D341Med (cell line): ENCODE measurements at places on chromosomes 2 and 18.

- DNase-seq, result no peak
These were observed 43.6 kb upstream of the AGPS start for GRCh38 chr2:177348733-177349693.

GRCh38 chr2:187168720-187169713 lies 279.0 kb downstream of the CALCRL start:
- no peak for DNase-seq

GRCh38 chr2:224163566-224164307 lies 124.7 kb upstream of the SERPINE2 start:
- DNase-seq, result no peak

GRCh38 chr18:72727038-72727655 lies 140.6 kb downstream of the NETO1 start:
- no peak for DNase-seq

DNA sequence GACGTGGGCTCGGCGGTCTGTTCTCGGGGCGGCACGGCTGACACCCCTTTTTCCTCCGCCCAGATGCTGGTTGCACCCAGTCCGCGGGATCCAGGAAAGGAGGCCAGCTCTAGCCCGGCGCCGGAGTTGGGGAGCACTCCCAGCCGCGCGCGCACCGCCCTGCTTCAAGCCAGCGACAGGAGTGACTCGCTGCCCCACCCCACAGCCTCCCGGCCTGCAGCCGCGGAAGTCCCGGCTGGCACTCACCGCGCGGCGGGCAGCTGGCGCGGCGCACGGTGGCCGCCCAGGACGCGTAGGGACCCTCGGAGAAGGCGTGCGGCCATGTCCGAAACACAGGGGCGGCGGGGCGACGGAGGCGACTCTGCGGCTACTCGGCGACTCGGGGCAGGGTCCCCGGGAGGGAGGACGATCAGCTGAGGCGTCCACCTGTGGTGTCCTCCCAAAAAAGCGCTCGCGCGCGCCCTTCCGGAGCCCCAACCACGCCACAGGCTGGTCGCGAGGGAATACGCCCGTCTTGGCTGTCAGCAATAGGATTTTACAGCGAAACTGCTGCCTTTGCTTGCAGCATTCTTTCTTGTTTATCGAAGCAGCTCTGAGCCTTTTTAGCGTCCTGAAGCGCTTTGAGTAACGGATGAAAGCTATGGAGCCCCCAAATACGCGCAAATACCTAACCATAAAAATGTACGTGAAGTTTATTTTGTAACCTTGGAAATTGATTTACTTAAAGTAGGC lies at the start of gene ACADL:
Gene ACADL (minus strand): TSS at position 507 of the 732 bp plus-strand sequence. CDS start 184 bp downstream, at position 323.
- peak; percentile 81 for DNase-seq

GRCh38 chr2:203949228-203949627 lies 12.7 kb downstream of the ICOS start:
- DNase-seq, result no peak

DNA sequence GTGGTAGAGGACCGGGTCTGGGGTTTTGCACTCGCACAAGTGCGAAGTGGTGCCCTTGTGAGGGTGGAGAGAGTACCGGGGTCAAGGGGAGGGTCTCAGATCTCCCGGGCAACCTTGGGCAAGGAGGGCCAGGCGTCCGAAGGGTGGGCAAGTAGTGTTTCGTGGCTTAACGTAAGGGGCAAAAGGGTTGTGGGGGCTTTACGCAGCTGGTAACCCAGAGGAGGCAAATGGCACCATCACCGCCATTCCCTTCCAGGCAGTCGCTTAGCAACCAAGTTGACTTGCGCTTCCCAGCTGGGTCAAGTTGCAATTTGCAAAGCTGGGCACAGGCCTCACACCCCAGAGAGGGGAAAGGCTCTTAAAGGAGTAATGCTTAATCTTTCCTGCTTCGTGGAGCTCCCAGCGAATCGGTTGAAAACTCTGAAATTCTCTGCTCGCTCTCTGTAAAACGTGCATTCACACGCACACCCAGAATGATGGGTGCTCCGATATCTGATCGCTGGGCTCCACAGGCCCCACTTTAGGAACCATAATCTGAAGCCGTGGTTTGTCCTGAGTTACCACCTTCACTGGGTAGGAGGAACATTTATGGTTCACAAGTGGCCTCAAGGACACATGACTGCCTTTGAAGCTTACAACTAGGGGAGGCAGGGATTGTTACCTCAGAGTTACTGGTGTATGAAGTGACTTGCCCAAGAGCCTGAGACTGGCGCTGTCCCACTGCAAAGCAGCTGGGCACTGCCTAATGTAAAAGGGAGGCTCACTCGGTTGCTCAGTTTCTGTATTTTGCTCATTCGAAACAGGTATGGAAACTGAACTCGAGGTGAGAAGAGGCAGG lies 127.9 kb downstream of the UXS1 start:
- no peak for DNase-seq
